ENCODE measurements at places on chromosomes 2 and 18.
A peak's percentile ranks its signal among the peaks of the same experiment; 100 is the strongest.

DNA sequence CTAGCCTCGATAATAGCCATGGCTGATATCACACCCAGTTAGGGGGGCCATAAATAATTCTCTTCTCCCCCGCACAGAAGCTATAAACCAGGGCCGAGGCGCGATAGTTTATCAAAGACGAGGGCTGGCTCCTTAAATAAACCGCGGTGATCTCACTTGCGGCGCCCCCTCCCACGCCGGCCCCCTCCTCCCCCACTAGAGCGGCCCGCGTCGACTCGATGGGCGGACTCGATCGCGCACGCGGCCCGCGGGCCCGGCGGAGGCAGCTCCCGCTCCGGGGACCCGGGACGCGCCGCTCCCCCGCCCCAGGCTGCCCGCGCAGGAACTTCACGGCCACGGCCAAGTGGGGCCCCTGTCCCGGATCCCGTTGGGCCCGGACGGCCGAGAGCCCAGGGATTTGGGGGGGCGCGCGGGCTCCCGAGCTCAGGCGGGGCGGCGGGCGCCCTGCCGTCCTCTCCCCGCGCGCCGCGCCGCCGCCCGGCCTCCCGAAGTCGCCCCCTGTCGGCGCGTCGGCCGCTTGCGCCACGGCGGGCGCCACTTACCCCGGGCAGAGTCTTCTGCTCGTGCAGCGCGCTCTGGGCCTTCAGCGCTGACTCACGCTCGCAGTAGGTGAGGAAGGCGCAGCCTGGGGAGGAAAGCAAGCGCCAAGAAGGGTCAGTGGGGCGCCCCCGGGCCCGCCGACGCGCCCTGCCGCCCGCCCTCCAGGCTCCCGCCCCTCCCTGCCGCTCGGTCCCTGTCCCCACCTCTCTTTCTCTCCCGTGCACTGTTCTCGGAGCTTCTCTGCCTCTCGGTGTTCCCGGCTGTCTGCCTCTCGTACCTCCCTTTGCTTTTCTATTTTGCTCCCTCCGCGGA lies 80.4 kb downstream of the CELF4 start:
- DNase-seq = no peak

DNA sequence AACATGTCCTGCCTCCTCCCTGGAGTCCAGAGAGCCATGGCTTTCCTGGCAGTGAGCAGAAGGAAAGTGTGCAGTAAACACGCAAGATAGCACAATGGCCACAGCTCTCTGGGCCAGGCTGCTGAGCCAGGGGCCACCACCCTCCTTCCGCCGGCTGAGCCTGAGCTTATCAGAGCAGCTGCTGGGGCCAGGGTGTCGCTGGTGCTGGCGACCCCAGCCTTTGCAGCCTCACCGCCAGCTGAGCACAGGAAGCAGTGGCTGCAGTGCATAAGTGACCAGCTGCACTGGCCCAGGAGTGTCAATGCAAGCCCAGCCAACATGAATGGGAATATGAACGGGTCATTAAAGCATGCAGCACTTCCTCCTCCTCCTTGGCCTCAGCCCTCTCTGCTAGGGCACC lies 172.0 kb downstream of the ZFP36L2 start:
- DNase-seq = no peak

DNA sequence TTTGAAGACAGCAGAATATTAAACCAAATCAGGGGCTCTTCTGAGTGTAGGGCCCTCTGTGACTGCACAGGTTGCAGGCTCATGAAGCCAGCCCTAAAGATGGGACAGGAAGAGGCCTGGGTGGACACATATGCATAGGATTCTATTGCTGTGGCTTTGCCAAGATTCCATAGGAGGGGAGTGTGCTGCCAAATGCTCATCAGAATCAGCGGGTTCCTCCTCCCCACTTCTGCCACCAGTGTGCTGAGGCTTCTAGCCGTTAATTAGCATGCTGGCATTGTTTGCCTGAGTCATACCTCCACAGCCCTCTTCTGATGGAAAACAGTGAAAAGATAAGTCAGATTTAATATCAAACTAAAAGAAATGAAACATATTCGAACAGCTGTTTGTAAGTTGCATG lies 103.9 kb upstream of the TMEFF2 start:
- no peak for DNase-seq

DNA sequence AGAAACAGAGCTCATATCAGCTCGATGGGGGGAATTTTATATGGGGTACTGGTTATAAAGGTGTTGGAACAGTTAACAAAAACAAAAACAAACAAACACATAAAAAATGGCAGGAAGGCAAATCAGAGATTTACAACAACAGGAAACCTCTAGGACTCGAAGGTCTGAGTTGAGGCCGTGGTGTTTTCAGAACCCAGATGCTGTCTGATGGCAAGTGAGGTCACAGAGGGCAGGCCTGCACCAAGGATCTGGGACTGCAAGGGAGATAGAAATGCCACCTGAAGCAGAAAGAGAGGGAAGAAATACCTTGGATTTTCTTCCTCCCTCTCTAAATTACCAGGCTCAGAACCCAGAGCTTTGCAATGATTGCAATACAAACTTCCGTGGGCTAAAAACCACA lies 429.5 kb downstream of the ZNF521 start:
- no peak for DNase-seq

GRCh38 chr2:64243081-64244036 lies 99.1 kb upstream of the PELI1 start:
- DNase-seq = no peak

DNA sequence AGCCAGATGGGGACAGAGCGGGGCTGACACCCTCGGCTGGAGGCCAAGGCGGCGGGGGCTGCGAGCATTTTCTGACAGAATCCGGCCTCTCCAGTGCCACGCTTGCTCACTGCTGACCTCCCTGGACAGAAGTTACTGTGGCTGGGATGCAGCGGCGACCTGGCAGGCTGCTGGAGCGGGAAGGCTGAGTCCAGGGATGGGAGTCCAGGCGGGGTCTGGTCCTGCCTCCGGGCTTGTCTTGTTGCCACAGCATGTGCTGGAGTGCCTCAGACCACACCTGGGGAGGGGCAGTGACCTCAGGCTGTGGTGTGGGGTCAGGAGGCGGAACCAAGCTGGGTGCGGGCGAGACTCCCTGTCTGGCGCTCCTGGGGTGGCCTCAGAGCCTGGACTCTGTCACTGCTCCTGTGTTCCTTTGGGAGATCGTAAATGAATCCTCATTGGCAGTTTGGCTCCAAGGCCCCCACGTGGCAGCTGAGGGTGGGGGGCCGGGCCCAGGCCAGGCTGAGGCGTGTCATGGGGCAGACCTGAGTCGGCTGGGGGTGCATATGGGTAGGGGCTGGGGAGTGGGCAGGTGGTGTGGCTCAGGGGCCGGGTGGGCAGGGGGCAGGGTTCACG lies 5.5 kb downstream of the BOK start:
- DNase-seq = no peak

- no peak for DNase-seq
These were observed 83.6 kb downstream of the FAM161A start for GRCh38 chr2:61770298-61770697.

- no peak for DNase-seq
These were observed 115.9 kb downstream of the PIEZO2 start for GRCh38 chr18:11033503-11033902.

DNA sequence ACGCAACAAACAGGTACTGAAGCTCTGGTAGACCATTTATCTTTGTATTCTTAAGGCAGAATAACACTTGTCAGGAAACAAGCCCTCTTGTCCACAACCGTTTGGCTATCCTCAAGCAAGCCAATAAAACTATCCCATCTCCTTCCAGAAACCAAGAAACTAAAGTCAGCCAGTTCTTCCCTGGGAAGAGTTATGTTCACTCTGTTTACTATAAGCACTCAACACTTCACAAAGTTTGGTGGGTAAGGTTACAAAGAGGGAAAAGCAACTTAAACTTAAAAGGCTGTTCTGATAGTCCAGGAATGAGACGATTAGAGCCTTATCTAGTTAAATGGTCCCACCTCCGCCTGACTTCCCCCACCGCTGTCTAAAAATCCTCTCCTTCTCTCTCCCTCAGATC lies 25.6 kb downstream of the LRP2 start:
- no peak for DNase-seq

GRCh38 chr2:232444409-232445148 lies 11.4 kb upstream of the ALPI start:
- peak; percentile 40 for DNase-seq

GRCh38 chr2:191486584-191487320 lies 191.2 kb upstream of the NABP1 start:
- peak; percentile 82 for DNase-seq

- no peak for DNase-seq
These were observed 125.9 kb downstream of the NFATC1 start for GRCh38 chr18:79521416-79522205.

- no peak for DNase-seq
These were observed 123.7 kb upstream of the KLF7 start for GRCh38 chr2:207289295-207290018.

GRCh38 chr2:16037808-16038457 lies 97.6 kb downstream of the MYCN start:
- DNase-seq = no peak

- no peak for DNase-seq
These were observed 79.0 kb upstream of the NOSTRIN start for GRCh38 chr2:168723275-168723899.

DNA sequence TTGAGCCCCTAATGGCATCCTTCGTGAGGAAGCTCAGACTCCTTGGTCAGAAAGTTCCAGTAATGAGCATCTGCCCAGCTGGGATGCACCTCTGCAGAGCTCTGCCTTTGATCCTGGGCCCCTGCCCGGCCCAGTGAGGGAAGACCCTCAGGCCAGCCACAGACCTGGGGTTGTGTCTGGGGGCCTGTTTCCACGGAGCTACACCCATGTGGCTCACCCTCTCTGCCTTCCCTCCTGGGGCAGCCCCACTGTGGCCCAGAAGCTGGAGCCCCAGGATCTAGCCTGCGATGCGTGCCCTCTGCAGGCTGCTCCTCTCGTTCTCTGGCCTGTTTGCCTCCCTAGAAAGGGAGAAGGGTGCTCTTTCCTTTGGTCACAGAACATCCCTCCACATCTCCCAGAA lies 9.8 kb downstream of the KCNF1 start:
- DNase-seq = no peak

- peak; percentile 97 for DNase-seq
These were observed 336.2 kb downstream of the ZEB2 start for GRCh38 chr2:144183727-144184126.

DNA sequence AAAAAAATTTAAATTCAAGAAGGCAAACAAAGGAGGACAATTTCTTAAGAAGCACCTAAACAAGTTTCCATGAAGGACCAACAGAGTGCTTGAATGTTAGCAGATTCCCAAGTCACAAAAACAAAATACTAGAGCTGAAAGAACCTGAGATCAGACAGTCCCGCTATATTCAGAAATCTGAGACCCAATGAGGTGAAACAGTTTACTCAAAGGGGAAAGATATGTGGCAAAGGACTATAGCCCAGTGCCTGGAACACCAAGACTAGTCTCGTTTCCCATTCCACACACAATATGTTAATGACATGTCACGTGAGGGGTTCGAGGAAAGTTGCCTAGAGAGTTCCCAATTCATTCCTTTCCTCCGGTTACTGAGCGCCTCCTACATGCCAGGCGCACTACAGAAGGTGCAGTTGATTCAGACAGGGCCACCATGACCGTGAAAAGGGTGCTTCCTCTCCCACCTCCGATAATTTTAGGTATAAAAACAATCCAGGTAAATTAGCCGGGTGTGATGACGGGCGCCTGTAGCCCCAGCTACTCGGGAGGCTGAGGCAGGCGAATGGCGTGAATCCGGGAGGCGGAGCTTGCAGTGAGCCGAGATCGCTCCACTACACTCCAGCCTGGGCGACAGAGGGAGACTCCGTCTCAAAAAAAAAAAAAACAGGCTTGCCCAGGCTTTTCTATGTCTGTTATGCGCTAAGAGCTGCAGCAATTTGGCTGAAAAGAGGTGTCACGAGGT lies 617 bp downstream of the SRBD1 start:
- peak; percentile 62 for DNase-seq

- no peak for DNase-seq
These were observed 140.3 kb upstream of the DDX18 start for GRCh38 chr2:117674172-117674571.

- no peak for DNase-seq
These were observed 504.7 kb downstream of the ERBB4 start for GRCh38 chr2:212033888-212034287.

DNA sequence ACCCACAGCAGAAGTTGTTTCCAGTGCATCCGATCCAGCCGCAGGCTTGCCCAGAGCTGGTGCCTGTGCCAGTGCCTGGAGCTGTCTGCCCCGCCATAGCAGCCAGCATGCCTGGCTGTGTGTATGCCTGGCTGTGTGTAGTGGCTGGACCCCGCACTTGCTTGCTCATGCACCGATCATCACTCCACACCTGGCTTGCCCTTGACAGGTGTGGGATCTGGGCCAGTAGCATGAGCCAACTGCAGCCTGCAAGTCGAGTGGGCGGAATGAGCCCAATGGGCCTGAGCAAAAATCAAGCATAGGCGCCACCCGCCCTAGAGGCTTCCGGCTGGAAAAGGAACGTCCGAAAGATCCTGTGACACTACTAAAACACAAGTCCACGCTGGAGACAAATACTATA lies 74.5 kb downstream of the EPB41L3 start:
- no peak for DNase-seq

- DNase-seq = no peak
These were observed 29.2 kb downstream of the CD8B start for GRCh38 chr2:86832334-86833096.

GRCh38 chr2:147490401-147491261 lies 354.2 kb upstream of the ACVR2A start:
- DNase-seq = no peak

- DNase-seq = no peak
These were observed 1.5 kb downstream of the MTHFD2 start for GRCh38 chr2:74199871-74200305.

GRCh38 chr2:236093134-236093533 lies 75.1 kb downstream of the GBX2 start:
- DNase-seq = no peak

DNA sequence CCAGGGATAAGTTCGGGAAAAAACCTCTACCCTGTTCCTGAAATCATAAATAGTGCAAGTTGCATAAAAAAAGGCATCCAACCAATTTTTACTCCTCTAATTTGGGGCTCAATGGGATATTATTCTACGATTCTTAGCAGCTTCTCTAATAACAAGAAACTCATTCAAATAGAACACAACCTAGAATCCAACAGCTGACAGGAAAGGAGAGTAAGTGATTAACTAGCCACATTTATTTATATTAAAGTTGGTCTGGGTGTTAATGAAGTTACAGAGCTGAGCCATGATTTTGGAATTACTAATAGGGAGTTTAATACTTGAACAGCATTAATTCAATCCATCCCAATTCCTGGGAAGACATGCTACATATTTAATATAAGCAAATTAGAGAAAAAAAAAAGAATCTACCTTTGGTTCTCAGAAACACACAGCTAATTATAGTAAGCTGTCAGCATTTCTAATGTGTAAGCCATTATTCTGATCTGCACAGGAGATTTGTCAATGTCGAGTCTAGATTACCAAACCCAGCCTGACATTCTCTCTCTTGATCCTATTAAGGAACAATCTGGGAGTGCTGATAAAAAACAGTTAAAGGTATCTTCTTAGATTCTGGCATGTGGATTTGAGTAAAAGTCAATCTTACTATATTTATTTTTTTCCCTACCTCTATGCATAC lies 267.7 kb downstream of the NBAS start:
- DNase-seq = no peak

GRCh38 chr2:111066062-111066593 lies 54.6 kb upstream of the BCL2L11 start:
- no peak for DNase-seq

Data from fibroblast of gingiva (primary cell).